ENCODE measurements at places on chromosomes 13 and 19.

- DNase-seq = no peak
Observed at GRCh38 chr19:29371251-29372090, 154.3 kb upstream of the VSTM2B start.

- DNase-seq = peak; percentile 37
Observed at GRCh38 chr19:55257461-55258420, 1.1 kb downstream of the PPP6R1 start.

DNA sequence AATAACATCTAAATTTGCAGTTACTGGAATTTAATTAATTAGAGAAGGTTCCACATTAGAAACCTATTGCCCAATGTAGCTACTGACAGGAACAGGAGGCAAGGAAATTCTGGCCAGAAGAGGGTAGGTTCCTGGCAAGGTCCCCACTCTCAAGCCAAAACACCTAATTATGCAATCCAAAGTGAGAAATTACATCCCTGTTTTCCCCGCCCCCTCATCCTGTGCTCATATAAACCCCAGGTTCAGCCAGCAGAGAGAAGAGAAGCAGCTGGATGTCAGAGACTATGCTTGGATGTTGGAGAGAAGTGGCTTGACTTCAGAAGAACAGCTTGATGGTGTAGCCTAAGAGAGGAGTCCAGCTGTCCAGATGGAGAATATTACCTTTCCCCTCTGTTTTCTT is 951.3 kb upstream of the PRR20A start:
- DNase-seq = no peak

DNA sequence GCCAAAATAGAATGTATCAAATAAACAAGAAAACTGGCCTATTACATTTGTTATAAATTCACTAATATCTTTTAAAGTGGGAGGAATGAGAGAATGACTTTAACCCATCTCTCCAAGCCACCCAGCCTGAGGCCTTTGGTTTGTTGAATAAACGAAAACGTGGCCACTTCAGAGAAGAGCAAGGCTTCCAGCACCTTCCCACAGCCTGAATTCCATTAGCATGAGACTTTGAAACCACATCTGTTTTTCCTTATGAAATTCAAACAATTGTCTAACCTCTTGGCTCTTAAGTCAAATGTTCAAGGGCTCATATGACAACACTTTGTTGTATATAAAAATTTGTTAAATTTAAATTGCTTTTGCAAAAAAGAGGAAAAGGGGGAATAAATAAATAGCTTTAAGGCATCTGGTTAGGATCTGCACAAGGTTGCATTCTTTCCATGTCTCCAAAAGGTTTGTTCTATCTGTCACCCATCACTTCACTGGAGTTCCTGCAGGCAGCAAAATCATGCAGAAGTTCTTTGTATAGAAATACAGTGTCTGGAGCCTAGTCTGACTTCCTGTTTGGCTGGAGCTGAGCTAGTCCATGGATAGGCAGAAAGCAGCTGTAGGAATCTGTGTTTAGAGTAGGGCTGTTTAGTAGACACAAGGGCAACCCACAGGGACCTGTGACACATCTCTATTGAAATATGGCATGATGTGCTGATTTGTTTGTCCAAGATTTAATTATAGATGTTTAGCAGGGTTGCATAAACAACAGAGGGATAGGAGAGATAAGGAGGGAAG is 502.3 kb downstream of the KCTD12 start:
- DNase-seq = no peak

- DNase-seq = no peak
Observed at GRCh38 chr13:110109140-110109783, 197.7 kb downstream of the COL4A1 start.

DNA sequence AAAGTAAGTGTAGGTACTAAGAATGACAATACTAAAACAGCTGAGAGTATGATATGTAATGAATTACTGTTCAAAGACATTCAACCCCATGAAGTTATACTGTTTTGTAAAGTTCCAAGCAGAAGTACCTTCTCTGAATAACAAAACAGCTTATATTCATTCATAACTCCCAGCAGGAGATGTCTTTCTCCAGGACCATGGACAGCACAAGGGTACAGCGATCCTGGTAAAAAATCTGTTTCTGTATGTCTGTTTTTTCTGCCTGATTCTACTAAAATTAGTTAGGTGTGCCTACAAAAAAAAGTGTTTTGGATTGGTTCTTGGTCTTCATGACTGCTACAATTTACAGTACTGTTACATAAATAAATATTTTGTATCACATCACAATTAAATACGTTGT is 172.5 kb upstream of the SLITRK5 start:
- DNase-seq = no peak

DNA sequence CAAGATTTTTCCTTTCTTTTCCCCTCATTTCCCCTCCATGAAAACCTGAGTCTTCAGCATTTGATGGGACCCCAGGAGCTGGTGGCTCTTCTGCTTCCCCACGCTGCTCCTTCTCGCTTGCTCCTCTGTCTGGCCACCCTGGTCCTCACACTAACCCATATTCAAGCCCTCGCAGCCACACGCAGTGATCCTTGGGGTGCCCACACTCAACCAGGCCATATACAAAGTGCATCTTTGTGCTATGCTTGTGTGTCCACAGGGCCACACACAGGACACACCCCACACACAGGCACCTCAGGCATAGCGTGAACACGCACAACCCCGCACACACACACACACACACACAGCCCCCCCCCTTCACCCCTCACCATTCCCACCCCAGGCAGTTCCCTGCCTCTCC is 132.1 kb downstream of the URI1 start:
- no peak for DNase-seq

GRCh38 chr19:1206150-1206863 is 729 bp downstream of the STK11 start:
- no peak for DNase-seq

DNA sequence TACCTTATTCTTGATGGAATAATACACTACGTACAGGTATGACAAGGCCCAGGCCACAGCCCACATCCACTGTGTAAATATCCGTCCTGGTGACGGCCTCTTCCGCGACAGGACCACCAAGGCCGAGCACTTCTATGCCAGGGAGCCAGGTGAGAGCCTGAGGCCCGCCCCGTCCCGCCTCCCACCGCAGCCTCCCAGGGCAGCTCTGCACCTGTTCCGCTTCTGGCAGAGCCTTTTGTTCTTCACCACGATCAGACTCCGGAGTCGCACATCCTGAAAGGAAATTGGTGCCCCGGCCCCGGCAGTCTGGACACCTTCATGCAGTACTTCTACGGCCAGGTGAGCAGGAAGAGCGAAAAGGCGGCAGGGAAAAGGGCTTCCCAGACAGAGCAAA is 10.6 kb upstream of the ZNF358 start:
- DNase-seq = no peak

- no peak for DNase-seq
Observed at GRCh38 chr13:27954406-27954851, 14.7 kb downstream of the CDX2 start.

- no peak for DNase-seq
Observed at GRCh38 chr13:29523199-29523961, 72.1 kb downstream of the SLC7A1 start.

- DNase-seq = no peak
Observed at GRCh38 chr13:112731667-112732616, 42.1 kb downstream of the ATP11A start.

DNA sequence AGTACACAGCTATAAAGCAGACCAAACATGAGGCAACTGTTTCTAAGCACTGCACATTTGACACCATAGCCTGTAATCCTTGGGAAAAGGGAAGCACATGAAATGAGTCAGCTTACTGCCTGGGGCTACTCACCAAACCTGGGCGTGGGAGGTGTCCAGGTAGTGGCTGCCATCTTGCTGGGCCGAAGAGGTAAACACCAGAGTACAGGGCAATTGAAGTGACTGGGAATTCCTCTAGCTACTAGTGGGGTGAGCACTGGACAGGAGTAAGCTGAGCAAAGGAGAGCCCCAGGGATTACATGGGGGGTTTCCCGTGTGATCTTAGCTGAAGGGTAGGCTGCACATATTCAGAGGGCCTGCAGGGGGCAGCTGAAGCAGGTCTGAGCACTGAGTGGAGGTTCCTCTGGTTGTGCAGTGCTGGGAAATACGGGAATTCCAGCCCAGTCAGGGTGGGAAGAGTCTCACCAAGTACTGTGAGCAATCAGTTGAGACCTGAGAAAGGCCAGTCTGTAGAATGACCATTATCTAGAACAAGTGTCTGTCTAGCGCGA is 140.5 kb downstream of the SLC7A1 start:
- peak; percentile 16 for DNase-seq
